ENCODE measurements at places on chromosomes 6 and 20.

DNA sequence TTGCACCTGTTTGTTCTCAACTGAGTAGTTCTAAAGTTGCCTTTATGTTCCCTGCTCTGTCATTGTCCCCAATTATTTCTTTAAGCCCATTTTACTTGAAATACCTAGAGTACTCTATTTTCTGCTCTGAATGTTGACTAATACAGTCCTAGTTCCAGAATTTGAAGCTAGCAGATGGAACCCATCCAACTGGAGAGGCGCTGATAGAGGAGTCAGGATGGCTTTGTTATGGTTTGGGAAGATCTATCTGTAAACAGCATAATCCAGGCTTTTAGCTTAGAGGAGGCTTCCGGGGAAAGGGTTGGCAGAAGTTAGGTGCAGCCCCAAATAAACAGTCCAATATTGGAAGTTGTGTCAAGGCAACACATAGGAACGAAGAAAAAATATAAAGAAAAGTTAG, 927.7 kb downstream of the TFAP2A start:
- no peak for DNase-seq

GRCh38 chr6:88749849-88750248, 213.6 kb downstream of the RNGTT start:
- no peak for DNase-seq

GRCh38 chr6:6412700-6413099, 92.2 kb upstream of the F13A1 start:
- no peak for DNase-seq

GRCh38 chr20:31835554-31835953, 9.8 kb downstream of the FOXS1 start:
- DNase-seq, result no peak

- DNase-seq, result no peak
These were observed 920 bp upstream of the EPHA7 start for GRCh38 chr6:93420163-93420795.

DNA sequence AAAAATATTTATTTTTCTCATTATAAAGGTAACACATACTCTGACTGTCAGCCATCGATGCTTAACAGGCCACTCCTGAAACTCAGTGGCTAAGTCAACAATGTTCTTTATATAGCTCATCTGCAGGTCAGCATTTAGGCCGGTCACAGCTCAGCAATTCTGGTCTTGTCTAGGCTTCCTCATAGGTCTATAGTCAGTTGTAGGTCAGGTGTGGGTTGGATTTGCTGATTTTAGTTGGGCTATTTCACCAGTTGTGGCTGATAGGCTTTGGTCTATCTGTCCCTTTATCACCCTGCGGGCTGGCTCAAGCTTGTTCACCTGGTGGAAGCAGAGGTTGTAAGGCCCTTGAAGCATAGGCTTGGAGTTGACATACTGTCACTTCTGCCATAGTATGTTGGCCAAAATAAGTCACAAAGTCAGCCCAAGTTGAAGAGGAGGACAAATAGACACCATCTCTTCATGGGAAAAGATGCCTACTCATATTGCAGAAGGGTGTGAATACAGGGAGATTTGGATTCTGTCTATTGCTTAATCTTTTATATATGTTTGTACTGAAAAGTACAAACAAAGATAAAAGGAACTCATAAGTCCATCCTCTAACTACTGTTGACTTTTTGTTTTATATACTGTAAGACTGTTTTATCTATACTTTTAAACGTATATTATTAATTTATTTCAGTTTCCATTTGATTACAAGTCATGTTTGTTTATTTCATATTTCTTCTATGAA, 75.0 kb downstream of the BCKDHB start:
- no peak for DNase-seq

GRCh38 chr6:169243186-169243585, 10.5 kb downstream of the THBS2 start:
- DNase-seq, result no peak

DNA sequence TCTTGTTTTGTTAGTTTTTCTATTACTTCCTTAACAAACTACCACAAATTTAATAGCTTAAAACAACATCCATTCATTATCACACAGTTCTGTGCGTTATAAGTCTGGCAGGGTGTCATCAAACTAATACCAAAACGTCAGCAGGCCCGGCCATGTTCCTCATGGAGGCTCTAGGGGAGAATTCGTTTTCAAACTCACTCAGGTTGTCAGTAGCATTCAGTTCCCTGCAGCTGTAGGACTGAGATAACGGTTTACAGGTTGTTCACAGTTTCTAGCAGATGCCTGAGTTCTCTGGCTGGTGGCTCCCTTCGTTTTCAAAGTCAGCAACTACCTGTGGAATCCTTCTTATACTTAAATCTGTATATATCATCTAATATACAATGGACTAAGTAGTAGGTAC, 72.5 kb upstream of the PRSS16 start:
- no peak for DNase-seq

DNA sequence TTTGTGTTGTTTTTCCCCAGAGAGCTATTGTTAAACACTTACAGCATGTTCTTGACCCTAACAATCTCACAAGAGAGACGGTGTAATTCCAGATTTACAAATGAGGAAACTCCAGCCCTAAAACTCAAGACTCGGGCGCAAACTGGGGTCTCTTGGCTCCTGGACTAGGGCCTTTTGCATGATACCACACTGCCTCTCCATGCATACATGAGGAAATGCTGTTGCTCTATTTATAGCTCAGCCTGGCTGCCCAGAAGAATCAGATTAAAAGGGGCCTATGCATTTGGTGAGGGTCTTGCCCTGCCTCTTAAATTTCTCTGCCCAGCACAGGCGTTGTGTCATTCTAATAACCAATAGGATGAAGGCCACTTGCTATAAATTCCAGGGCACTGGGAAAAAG, 30.5 kb upstream of the SNRPB2 start:
- no peak for DNase-seq

DNA sequence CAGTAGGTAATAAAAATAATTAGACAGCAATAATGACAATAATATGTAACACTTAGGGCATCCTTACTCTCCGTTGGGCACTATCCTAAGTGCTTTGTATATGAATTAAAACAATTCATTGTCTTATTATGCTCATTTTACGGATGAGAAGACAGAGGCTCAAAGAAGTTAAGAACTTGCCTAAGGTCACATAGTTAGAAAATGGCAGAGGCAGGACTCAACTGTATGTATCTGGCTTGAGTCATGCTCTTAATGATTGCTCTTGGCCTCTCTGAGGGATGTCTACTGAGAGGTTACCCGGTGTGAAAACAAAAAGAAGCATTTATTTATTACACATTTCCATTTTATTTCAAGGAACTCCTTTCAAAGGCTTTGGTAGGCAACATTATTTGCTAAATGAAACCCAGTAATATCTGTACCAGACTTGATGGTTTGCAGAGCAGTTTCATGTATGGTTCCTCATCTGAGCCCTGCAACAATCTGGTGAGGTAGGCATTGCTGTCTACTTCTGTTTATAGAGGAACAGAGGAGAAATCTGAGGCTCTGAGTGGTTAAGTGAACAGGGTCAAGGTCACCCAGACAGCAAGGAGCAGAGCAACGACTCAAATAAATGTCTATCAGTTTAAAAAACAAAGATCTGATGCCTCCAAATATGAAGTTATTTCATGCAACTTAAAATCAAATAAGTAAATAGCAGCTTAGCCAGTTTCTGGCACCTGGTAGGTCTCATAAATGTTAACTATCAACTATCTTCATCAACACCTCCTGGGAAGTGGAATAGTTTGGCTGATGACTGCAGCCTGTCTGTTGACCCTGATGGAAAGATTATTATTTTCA, 4.2 kb upstream of the PARD6B start:
- DNase-seq, result no peak

GRCh38 chr6:80472271-80472670, 365.8 kb downstream of the BCKDHB start:
- no peak for DNase-seq

- no peak for DNase-seq
These were observed 1.8 kb downstream of the OOEP start for GRCh38 chr6:73367761-73368355.

DNA sequence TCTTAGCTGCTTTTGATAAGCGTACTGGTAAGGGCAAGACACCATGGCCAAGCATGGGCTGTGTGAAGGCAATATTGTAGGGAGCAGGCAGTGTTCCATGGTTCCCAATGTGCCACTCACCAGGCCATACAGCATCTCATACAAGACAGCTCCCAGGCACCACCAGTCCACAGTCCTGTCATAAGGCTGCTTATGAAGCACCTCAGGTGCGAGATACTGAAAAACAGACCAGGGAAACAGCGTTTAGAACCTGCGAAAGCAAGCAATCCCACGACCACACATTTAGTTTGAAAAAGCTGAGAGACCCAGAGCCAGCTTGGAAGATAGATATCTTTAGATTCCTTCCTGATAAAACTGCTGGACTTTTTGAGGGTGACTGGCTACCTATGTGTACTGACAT, 119.1 kb upstream of the SLC2A12 start:
- DNase-seq, result no peak
